Esophagus muscularis mucosa (tissue), 4 donors: ENCODE measurements at places on chromosomes 7 and 10.

DNA sequence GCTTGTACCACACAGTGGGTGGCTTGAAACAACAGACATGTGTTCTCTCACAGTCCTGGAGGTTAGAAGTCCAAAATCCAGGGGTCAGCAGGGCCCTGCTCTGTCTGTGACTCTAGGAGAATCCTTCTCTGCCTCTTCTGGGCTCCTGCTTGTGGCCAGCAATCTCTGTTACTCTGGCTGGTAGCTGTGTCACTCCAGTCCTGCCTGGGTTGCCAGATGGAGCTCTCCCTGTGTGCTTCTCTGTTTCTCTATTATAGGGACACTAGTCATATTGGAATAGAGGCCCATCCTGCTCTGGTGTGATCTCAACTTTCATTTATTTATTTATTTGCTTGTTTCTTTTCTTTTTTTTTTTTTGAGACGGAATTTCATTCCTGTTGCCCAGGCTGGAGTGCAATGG is 276.6 kb upstream of the GALNT17 start:
- no peak for DNase-seq

DNA sequence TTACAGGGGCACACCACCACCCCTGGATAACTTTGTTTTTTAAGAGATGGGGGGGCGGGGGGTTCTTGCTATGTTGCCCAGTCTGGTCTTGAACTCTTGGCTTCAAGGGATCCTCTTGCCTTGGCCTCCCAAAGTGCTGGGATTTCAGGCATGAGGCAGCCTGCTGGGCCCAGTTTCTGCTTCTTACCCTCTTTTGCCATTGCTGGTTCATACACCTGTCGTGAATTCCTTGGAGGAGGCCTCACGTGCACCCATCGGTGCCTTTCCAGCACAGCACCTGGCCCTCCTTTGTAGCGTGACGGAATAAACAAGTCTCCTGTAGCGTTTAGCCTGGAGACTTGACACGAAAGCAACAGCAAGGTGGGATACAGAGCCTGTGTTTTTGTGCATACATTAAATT is 75.5 kb downstream of the CARD11 start:
- DNase-seq = no peak

DNA sequence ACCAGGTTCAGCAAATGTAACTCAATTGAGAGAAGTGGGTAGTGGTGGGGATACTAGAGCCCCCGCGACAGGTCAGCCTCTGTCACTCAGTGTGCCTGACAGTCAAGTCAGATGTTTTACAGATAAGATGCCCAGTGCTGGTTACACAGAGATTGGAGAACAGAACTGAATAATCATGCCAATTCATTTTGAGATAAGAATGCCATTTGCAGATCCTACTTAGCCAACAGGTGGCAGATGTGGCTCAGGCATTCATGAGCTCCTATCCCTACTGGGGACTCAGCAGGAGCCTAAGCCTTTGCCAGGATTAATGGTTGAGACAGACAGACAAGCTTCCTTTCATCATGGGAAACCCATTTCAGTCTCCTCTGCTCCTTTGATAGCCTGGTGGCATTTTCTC is 137.8 kb downstream of the MAPK8 start:
- peak; percentile 82 for DNase-seq

DNA sequence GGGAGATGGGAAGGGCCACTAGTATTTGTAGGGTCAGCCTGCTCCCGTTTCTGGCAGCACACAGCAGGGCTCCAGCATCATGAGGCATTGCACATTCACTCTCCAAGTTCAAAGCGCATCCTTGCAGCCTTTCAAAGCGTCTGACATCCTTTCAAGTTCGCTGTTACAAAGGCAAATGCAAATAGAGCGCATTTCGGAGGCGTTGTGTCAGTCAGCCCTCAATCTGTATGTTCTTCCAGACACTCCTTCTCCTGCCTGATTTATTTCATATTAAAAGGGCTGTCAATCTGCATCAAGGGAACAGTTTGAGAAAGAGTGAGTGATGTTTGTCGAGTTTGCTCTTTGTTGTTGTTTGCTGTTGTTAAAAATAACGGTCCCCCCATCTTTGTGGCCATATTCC is 188.5 kb downstream of the SNX10 start:
- DNase-seq = no peak

DNA sequence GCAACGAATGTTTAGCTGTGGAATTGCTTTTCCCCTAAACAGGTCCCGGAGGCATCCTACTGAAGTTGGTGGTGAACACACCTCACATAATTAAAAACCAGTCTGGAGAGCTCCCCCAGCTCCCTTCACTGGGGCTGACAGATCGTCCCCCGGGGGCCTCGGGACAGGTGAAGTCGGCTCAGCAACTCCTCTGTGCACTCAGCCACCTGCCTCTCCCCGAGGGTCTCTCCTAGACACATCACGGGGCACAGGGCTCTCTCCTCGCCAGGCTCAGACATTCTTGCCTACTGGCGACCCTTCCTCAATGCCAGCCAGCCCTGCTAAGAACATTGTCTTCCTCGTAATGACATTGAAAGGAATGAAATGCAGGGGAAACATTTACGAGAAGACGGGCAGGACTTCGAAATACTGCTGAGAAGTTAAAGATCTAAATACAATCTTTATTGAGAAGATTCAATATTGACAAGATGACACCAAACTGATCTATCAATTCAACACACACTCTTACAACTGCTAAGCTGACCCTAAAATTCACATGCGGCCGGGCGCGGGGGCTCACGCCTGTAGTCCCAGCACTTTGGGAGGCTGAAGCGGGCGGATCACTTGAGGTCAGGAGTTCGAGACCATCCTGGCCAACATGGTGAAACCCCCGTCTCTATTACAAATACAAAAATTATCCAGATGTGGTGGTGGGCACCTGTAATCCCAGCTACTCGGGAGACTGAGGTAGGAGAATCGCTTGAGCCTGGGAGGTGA is 88.1 kb upstream of the DNAAF5 start:
- DNase-seq = no peak

DNA sequence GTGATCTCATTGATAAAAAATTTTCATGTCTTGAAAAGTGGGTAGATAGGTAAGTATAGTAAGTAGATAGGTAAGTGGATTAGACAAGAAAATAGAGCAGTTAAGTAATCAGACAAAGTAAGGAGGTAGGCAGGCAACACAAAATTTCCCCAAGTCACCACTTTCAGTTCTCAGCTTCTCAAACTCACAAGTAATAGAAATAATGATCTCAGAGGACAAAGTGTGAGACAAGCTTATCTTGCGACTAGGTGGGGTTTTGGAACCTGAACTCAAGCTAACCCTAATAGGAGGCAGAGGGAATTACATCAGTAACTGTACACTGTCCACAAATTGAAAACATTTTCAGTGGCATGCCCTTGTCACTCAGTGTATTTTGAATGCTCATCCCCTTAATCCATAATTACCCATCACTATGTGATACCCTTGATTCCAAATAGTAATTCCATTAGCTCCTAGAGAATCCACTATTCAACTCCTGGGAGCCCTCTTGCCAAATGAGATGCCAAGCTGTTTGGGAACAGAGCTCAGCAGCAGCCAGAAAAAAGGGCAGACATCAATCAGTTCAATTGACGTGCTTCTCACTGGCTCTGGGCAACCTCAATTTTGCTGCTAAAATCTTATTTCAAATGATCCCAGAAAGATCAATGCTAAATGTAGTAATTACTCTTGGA is 703.2 kb downstream of the XPNPEP1 start:
- DNase-seq = no peak

DNA sequence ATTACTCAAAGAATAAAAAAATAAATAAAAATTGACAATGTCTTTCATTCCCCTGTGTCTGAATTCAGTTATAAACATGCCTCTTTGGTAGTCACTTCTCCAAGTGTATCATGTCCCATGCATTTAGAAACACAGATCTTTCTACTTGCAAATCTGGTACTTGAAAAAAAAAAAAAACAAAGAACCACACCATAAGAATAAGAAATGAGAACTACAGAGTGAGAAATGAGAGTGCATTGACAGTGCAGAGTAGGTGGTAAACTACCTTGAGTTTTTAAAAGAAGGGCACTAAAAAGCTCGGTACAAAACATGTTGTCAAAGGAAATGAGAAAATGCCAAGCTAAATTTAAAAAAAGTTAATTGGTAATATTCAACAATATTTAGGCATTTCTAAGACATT is 123.0 kb downstream of the GPR85 start:
- DNase-seq = no peak

GRCh38 chr7:151923097-151923876 is 33.0 kb upstream of the GALNTL5 start:
- DNase-seq = no peak

DNA sequence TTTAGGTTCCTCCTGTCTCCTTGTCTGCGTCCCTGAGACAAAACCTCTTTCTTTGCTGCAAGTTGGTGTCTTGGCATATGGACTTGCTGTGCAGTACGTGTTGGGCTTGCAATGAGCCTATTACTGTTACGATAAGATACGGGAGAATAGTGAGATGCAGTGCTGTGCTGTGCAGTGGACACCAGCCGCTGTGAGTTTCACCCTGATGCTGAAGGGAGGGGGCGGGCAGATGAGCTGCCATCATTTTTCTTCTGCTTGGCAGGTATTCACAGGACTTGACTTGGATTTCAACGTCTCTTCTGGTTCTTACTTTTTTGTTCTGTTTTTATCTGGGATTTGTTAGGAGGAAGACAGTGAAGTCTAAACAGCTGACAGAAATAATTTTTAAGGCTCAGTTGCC is 257.1 kb upstream of the PITRM1 start:
- no peak for DNase-seq

DNA sequence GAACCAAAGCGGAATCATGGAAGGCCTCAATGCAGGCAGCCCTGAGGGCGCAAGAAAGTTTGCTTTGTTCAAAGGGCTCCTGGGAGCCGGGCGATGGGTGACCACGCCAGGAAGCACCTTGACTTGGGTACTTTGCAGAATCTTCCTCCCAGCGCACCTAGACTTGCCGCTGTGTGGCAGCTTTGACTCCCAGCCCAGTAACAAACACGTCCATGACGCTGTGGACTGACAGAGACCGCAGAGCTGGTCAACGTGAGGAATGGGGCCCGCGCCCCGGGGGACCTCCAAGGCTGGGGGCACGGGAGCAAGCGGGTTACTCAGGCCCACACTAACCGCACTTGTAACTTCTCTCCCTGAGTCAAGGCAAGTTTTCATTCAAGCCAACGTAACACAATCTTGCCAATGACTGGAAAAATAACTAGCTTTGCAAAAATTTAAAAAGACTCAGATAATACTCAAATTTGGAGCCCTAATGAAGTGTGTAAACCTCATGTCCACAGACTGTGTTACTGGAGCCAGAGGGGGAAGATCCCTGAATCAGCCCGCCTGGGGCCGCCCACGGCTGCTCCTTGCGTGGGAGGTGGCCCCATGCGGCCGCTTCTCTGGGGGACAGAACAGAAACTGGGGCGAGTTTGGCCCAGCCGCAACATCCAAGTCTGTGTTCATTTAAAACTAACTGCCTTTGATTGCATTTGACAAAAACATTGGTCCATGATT is 130.8 kb downstream of the DNAJB6 start:
- no peak for DNase-seq

- peak; percentile 91 for DNase-seq
Observed at GRCh38 chr10:34727595-34728033, 87.5 kb downstream of the PARD3 start.

GRCh38 chr7:133118261-133118660 is 36.4 kb upstream of the CHCHD3 start:
- DNase-seq = no peak

- DNase-seq = peak; percentile 91
Observed at GRCh38 chr10:47402641-47403301, 18.7 kb upstream of the ZNF488 start.

DNA sequence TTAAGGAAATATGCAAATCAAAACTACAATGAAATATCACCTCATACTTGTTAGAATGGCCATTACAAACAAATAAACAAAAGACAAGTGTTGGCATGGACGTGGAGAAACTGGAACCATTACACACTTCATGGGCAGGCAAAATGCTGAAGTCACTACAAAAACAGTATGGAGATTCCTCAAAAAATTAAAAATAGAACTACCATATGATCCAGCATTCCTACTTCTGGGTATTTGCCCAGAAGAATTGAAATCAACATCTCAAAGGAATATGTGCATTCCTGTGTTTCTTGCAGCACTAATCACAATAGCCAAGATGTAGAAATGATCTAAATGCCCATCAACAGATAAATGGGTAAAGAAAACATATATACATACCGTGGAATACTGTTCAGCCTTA is 83.6 kb downstream of the NRCAM start:
- no peak for DNase-seq

DNA sequence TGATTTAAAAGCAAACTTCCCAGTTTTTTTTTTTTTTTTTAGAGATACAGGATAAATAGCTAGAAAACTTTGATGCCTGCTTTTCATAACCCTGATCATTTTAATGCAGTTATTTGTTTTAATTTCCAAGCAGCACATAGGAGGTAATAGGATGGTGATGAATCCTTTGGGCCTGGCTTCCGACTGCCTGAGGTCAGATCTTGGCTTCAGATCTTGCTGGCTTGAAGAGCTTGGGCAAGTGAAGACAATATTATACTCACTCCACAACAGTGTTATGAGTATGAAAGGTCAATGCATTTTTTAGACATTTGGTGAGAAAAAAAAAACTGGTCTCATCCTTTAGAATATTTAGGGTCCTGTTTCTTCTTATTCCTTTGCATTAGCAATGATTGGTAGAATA is 124.8 kb upstream of the PRKCQ start:
- no peak for DNase-seq

DNA sequence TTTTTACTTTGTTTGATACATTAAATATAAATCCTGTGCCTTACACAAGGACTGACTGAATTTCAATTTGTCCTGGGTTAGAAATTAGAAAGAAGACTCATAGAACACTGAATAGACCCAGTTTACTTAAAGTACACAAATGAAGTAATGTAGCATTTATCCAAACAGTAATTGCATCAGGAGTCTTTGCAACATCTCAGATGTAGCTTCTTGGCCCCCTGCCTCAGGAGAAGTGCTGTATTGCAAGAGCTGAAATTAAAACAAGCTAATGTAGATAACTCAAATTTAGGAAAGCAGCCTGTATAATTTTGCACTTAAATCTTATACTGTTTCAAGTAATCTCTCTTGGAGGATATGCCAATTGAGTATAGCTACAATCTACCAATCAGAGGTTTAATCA is 54.3 kb upstream of the KCND2 start:
- no peak for DNase-seq

GRCh38 chr10:133278577-133279265 is 2.1 kb upstream of the ADAM8 start:
- no peak for DNase-seq

DNA sequence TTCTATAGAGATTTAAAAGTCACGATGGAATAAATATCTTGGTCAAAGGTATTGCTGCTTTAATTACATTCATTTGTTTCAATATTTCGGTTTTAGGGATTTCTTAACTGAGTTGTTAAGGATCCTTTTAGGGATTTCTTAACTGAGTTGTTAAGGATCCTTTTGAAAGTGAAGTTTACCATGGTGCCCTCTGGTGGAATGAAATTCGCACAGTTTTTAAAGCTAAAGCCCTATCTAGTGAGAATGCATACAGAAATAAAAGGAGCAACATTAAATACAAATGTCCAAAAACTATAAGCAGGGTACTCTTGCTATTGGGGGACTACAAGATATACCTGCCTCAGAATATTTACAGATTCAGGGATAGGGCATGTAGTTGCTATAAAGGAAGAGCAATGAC is 193.7 kb downstream of the RNLS start:
- no peak for DNase-seq
